ENCODE measurements at places on chromosomes 4 and X.

DNA sequence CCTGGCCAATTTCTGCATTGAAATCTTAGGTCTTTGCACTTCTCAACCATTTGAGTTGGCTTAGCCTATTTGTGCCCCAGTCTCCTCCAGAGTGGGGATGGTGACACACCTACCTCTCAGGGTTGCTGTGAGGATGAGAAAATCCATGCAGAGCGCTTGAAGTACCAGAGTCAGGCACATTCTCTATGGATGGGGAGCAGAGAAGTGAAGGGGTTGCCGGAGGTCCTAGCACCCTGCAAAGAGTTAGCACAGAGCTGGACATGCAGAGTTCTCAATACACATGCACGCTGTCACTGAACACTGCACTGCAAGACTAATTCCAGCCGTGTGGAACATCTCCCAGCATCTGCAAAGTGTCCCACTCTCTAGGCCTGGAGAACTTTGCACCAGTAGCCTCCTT lies 2.6 kb upstream of the STK32B start:
- no peak for DNase-seq

- peak; percentile 91 for DNase-seq
Observed at GRCh38 chr4:154078504-154079350, 289.8 kb upstream of the SFRP2 start.

DNA sequence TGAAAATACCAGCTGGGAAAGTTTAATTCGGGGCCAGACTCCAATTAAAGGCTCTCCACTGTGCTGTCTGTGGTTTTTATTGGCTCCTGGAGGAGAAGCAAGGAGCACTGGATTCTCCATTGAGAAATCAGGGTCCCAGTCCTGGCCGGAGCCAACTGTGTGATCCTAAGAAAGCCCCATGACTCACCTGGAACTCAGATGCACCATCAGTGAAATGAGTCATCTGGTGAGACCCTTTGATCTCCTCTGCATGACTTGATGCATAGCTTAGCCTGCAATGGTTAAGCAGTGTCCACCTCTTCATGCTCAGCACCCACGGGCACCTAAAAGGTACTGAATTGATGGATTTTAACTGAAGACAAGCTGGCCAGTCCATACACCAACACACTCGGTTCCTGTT lies 119.2 kb upstream of the VCX3B start:
- DNase-seq, result no peak

DNA sequence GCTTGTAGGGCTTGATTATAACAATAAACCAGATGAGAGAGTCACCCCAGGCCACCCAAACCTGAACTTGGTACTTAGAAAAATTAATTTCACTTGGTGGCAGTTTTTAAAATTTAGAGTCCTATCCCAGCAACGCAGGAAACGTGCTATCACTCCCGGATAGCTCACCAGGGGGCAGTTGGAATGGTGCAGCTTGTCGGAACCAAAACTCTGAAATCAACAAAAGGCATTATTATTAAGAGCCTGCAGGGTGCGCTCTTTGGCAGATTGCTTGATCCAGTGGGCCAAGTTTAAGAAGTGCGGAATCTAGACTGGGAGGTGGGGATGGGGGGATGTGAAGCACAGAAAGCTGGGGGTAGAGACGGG lies 2.4 kb downstream of the FRAS1 start:
- no peak for DNase-seq

GRCh38 chr4:173242466-173243250 lies 74.0 kb downstream of the GALNT7 start:
- DNase-seq, result no peak

GRCh38 chrX:150454083-150454482 lies 91.0 kb downstream of the MAMLD1 start:
- DNase-seq, result no peak

- DNase-seq, result no peak
Observed at GRCh38 chrX:144809025-144809424, 438.3 kb upstream of the SPANXN1 start.

GRCh38 chrX:48813644-48814043 lies 11.8 kb downstream of the HDAC6 start:
- DNase-seq, result peak; percentile 33

- DNase-seq, result no peak
Observed at GRCh38 chr4:42641656-42642055, 15.2 kb downstream of the ATP8A1 start.

DNA sequence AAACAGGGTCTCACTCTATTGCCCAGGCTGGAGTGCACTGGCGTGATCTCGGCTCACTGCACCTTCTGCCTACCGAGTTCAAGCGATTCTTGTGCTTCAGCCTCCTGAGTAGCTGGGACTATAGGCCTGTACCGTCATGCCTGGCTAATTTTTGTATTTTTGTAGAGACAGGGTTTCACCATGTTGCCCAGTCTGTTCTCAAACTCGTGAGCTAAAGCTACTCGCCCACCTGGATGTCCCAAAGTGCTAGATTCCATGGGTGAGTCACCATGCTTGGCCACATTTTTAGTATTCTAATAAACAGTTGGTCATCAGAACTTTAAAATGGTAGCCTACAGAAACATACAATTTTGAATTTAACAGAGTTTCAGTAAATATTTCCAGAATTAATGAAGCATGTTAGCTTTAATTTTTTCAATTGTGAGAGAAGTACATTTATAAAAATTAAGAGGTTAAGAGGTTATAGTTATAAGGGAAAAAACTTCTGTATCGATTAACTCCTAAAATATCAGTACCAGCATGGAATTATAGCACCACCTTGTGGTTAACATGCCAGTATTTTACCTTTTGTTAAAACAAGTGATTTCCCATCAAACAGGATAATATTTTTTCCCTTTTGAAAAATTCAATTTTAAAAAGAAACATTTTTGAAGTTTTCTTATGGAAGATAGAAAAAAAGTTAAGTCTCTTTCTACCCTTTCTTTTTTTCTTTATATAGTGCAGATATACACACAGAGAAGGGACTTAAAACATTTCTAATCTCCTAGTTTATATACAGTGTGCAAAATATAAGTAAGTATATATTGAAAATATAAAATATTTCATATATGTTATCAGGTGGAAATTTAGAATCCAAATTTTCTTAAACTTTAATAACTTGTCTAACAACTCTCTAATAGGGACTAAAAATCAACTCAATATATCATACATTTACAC lies 35.4 kb downstream of the CEP44 start:
- no peak for DNase-seq

- peak; percentile 93 for DNase-seq
Observed at GRCh38 chrX:1507511-1508463, 29.2 kb downstream of the P2RY8 start.

GRCh38 chr4:89196056-89196674 lies 84.8 kb downstream of the TIGD2 start:
- DNase-seq, result no peak

DNA sequence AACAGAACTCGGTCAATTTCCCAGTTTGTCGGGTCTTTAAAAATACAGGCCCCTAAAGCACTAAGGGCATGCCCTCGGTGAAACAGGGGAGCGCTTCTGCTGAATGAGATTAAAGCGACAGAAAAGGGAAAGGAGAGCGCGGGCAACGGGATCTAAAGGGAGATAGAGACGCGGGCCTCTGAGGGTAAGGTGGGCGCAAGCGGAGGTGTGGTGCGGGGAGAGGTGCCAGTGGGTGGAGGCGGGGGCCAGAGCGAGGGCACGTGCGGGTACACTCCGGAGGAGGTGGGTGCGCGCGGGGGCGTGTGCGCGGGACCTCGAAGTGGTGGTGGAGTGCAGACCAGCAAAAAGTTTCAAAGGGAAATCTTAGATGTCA lies 787 bp upstream of the TET2 start:
- no peak for DNase-seq

GRCh38 chr4:37982736-37983135 lies 22.5 kb downstream of the PTTG2 start:
- DNase-seq, result no peak

DNA sequence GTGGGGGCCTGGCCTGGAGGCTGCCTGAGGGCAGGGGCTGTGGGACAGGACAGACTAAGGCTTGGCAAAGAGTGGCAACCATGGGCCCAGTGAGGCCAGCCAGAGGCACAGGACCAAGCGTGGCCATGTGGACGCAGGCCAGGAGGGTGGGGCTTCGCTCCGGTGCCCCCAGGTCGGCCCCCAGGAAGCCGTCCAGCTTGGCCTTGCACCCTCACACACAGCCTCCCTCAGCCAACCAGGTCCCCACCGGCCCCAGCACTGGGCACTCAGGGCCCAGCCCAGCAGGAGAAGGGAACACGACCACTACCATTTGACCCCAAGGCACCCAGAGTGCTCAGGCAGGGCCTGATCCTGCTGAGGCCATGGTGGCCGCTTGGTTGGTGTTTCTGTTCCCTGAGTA lies 57.2 kb downstream of the FAM53A start:
- DNase-seq, result no peak

DNA sequence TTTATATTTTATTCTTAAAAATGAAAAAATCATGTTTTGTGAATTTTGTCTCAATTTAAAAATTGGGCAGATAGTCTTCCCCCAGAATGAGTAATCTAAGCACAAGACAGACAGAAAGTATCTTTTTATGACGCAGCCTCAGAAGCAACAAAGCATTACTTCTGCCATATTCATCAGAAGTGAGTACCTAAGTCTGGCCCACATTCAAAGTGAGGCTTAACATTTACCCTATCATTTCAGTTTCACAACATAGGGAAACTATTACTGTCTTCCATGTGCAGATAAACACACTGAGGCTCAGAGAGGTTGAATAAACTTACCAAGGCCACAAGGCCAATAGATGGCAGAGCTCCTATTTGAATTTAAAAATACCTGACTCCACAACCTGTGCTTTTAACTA lies 4.4 kb upstream of the PRDX4 start:
- DNase-seq, result no peak

DNA sequence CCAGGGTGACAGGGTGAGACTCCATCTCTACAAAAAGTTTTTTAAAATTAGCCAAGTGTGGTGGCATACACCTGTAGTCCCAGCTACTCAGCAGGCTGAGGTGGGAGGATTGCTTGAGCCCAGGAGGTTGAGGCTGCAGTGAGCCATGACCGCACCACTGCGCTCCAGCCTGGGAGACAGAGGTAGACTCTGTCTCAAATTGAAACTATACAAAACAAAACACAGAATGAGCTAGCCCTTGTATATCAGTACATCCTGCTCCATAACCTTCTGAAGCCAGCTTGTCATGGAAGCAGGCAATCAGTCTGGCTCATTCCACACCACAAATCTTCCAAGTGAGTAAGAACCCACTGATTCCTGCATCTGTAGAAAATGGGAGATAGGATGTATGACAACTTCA lies 49.0 kb downstream of the CD99L2 start:
- DNase-seq, result no peak
